ENCODE measurements at places on chromosomes 1 and 21. TPM values are rescaled to one million over a fixed set of nuclear protein-coding genes. Genes with fewer than 3 reads are reported as not detected.

The CBR3 gene
- total RNA-seq, result 2.2 TPM

The ARMH1 gene
- 5.1 TPM for total RNA-seq

The FCGR3A gene
- total RNA-seq, result 10.1 TPM

The C1orf159 gene
- total RNA-seq, result 18.9 TPM

The ALPL gene
- total RNA-seq, result 1.7 TPM

The KRTAP12-2 gene
- not detected for total RNA-seq

The RHEX gene
- total RNA-seq, result 1.1 TPM

DNA sequence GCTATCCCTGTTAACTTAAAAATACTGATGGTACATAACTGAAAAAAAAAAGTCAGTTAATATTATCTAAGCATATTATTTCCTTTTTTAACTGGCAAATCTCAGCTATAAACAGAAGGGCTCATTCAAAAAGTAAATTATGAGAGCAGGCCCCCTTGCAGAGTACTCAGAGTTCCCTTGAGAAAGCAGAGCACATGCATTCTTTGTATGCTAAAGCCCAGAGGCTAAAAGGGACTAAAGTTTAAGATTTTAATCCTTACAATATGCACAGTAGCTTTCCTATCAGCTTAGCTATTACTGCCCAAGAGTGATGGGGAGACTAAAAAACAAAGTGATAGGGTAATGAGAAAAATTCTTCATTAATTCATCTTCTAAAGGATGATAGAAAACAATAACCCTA lies 18.5 kb downstream of the SLC16A1 start:
- no peak overlapping the region for H3K27ac ChIP-seq
- no peaks in the 10 kb centered on the region for H3K4me1 ChIP-seq
- DNase-seq, result no peak
- H3K4me3 ChIP-seq, result no peak overlapping the region
- H3K27me3 ChIP-seq, result no peaks in the 10 kb centered on the region

DNA sequence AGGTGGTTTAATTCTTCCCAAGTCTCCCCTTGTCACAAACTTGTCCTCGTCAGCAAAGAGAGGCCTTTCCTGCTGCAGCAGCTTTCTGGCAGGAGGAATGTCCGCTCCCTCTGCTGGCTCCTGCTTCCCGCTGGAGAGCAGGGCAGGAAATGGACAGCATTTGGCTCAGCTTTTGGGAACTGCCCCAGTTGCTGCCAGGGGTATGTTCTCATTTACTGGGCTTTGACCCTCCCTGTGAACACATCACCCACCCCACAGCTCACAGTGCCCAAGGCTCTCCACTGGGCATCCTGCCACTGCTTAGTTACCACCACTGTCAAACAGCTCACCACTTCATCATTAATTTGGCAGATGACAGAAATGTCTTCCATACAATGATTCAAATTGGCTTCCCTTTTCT lies 75.4 kb downstream of the MRPL37 start:
- H3K27me3 ChIP-seq, result no peaks in the 10 kb centered on the region
- H3K27ac ChIP-seq, result peak overlapping the region; percentile 38
- H3K4me1 ChIP-seq, result peaks cover 22% of the 10 kb centered on the region
- no peaks in the 10 kb centered on the region for H3K36me3 ChIP-seq

DNA sequence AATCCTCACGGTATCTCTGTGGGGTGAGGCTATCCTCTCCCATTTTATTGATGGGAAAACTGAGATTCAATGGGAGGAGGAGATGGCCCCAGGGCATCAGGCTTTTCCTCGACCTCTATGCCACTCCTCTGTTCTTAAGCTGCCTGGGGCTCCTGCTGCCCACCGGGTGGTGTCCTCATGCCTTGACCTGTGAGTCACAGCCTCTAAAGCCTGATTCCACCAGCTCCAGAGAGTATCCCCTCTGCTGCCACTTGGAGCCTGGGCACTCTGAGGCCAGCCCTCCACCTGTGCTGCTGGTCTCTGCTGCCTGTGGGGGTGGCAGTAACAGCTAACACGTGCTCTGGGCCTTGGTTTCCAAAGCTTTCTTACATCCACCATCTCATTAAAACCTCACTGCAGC lies 241.2 kb downstream of the TRABD2B start:
- H3K4me1 ChIP-seq, result peaks cover 10% of the 10 kb centered on the region
- no peak overlapping the region for H3K27ac ChIP-seq
- DNase-seq, result no peak
- H3K4me3 ChIP-seq, result no peak overlapping the region
- no peaks in the 10 kb centered on the region for H3K27me3 ChIP-seq

- no peaks in the 10 kb centered on the region for H3K27me3 ChIP-seq
- H3K27ac ChIP-seq, result peak overlapping the region; percentile 96
- no peak overlapping the region for H3K4me3 ChIP-seq
- DNase-seq, result peak; percentile 69
- peaks cover 27% of the 10 kb centered on the region for H3K4me1 ChIP-seq
These were observed 58.2 kb downstream of the ARHGEF10L start for GRCh38 chr1:17597651-17598050.

DNA sequence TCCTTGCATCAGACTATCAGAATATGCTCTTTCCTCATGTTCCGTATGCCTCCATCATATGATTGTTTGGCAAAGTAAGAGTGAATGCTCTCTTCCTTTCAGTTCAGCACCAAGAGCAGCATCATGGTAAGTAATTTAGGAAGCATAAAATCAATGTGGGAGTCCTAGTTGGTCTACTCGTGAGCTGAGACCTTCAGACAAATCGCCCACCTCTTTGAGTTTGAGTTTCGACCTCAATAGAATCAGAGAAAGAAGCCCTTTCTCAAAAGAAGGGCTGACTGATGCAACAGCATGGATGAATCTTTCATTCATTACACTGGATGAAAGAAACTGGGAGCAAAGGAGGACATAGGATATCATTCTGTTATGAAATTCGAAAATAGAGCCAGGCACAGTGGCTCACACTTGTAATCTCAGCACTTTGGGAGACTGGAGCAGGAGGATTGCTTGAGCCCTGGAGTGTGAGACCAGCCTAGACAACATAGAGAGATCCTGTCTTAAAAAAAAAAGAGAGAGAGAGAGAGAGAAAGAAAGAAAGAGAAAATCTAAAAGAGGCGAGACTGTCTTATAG lies 112.5 kb downstream of the ZC3H11B start:
- DNase-seq, result no peak
- no peaks in the 10 kb centered on the region for H3K36me3 ChIP-seq
- H3K27ac ChIP-seq, result no peak overlapping the region
- H3K27me3 ChIP-seq, result no peaks in the 10 kb centered on the region
- H3K4me1 ChIP-seq, result no peaks in the 10 kb centered on the region

- H3K4me3 ChIP-seq, result no peak overlapping the region
- no peak overlapping the region for H3K27ac ChIP-seq
- H3K4me1 ChIP-seq, result no peaks in the 10 kb centered on the region
- H3K36me3 ChIP-seq, result no peaks in the 10 kb centered on the region
- no peak for DNase-seq
These were observed 16.8 kb upstream of the ERVH48-1 start for GRCh38 chr21:42942244-42942643.

DNA sequence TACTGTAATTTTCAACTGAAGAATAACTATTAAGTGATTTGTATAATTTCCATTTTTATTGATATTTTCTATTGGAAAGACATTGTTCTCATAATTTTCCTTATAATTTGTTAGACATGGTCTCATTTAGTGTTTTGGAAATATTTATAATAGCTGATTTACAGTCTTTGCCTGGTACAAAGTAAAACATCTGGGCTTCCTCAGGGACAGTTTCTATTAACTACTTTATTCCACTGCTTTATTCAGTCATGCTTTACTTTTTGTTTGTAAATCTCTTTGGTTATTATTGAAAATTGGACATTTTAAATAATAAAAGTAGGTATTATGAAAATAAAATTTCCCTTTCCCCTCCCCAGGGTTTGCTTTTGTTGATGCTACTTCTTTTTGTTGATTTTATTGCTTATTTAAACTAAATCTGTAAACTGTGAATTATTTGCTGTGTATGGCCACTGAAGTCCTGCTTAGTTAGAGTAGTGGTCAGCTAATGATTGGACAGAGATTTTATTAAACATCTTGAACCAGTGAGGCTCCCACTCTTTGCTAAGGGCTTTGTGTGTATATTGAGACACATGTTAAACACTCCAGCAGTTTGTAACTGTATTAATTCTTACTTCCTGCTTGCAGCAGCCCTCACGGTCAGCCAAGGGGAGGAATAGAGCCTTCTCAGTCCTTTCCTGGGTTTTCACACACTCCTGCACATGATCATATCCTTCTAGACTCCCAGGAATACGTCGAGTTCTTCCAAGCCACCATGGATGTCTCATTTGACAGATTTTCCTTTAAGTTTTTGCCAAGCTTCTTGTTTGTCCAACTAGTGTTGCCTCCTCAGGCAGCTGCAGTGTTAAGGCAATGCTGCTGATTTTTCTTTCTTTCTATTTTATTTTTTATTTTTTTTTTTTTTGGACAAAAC lies 994.6 kb upstream of the PRMT6 start:
- no peaks in the 10 kb centered on the region for H3K36me3 ChIP-seq
- H3K4me3 ChIP-seq, result no peak overlapping the region
- no peaks in the 10 kb centered on the region for H3K27me3 ChIP-seq
- H3K4me1 ChIP-seq, result no peaks in the 10 kb centered on the region
- no peak for DNase-seq

DNA sequence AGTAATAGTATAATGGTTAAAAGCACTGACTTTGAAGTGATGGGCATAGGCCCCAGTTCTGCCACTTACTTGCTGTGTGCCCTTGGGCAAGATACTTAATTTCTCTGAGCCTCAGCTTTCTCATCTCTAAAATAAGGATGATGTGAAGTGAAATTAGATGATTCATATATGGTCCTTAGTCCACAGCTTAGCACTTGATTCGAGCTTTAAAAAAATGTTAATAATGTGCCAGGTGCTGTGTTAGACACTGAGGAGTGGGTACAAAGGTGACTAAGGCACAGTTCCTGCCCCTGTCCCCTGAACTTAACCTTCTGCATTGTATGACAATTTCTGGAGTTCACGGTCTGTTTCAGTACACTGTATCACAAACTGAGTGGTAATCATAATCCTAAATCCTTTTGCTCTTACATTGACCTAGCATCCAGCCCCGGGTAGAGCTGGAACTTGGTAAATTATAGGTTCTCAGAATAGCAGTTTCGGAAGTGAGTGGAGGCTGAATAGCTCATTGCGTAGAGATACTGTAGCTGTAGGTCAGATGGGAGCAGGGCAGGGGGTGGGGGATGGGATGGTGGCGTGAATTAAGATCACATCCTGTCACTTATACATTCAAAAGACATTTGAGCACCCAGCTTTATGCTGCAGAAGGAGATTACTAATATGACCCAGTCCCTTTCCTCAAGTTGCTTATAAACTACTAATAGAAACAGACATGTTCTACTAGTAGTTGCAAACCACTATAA lies 1.5 kb downstream of the ZNF691 start:
- H3K4me3 ChIP-seq, result no peak overlapping the region
- H3K27me3 ChIP-seq, result no peaks in the 10 kb centered on the region
- no peak overlapping the region for H3K27ac ChIP-seq
- H3K4me1 ChIP-seq, result peaks cover 4% of the 10 kb centered on the region
- H3K36me3 ChIP-seq, result no peaks in the 10 kb centered on the region

DNA sequence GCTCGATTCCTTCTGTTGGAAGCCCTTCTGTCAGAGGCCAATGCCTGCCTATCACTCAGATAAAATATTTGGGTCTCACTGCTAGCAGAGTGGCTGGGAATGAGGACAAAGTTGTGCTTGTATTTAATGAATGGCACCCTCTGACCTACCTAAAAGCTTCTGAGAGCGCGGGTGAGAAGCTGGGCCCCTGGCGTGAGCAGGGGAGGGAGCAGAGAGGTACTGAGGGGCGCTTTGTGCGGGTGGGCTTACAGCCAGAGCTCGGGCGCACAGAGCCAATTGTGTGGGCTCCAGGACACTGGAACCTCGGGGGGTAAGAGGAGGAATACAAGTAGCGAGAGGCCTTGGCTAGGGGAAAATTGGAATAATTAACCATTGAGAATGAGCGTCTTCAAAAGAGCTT lies 32.3 kb downstream of the PCAT6 start:
- H3K36me3 ChIP-seq, result no peaks in the 10 kb centered on the region
- DNase-seq, result no peak
- H3K4me3 ChIP-seq, result no peak overlapping the region
- H3K27me3 ChIP-seq, result no peaks in the 10 kb centered on the region
- no peaks in the 10 kb centered on the region for H3K4me1 ChIP-seq
- no peak overlapping the region for H3K27ac ChIP-seq

- H3K4me3 ChIP-seq, result no peak overlapping the region
- H3K36me3 ChIP-seq, result no peaks in the 10 kb centered on the region
- no peaks in the 10 kb centered on the region for H3K27me3 ChIP-seq
- peaks cover 15% of the 10 kb centered on the region for H3K4me1 ChIP-seq
- DNase-seq, result no peak
- H3K27ac ChIP-seq, result no peak overlapping the region
These were observed 14.0 kb downstream of the H6PD start for GRCh38 chr1:9248341-9249262.

DNA sequence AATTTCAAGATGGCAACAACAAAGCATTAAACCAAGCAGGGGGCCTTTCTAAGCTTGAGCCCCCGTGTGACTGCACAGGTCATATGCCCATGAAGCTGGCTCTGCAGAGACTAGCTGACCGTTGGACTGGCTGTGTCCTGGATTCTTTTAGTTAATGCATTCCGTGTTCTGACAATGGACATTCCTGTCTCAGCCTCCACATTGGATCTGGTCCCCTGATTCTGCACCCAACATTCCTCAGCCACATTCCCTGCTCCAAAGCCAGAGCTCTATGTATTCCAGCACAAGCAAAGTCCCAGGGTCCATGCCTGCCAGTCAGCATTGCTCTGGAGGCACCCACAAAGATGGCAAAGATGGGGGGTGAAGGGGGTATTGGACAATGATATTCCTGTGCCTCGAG lies 5.1 kb upstream of the NAV1 start:
- no peaks in the 10 kb centered on the region for H3K36me3 ChIP-seq
- H3K27me3 ChIP-seq, result peaks cover 12% of the 10 kb centered on the region
- no peak for DNase-seq

- H3K27me3 ChIP-seq, result no peaks in the 10 kb centered on the region
- no peaks in the 10 kb centered on the region for H3K36me3 ChIP-seq
- no peak overlapping the region for H3K27ac ChIP-seq
- H3K4me3 ChIP-seq, result no peak overlapping the region
- H3K4me1 ChIP-seq, result no peaks in the 10 kb centered on the region
- DNase-seq, result no peak
These were observed 13.6 kb upstream of the GPX7 start for GRCh38 chr1:52588535-52588934.

- no peaks in the 10 kb centered on the region for H3K4me1 ChIP-seq
- DNase-seq, result no peak
- H3K36me3 ChIP-seq, result no peaks in the 10 kb centered on the region
- no peak overlapping the region for H3K27ac ChIP-seq
These were observed 124.2 kb upstream of the HNRNPU start for GRCh38 chr1:244988521-244988920.
